ENCODE measurements at places on chromosomes 6 and 20. TPM values are rescaled to one million over a fixed set of nuclear protein-coding genes. Genes with fewer than 3 reads are reported as not detected.

C20orf202 gene
- total RNA-seq, result not detected

HSPA12B gene
- 18.5 TPM for total RNA-seq

CALHM6 gene
- total RNA-seq, result 2.4 TPM

CLVS2 gene
- total RNA-seq, result not detected

HLA-G gene
- total RNA-seq, result 0.19 TPM

Data from posterior vena cava (tissue), 2 donors.